ENCODE measurements at places on chromosomes 13 and 19. TPM values are rescaled to one million over a fixed set of nuclear protein-coding genes. Genes with fewer than 3 reads are reported as not detected.

The LCP1 gene
- 11.9 TPM for total RNA-seq

The RCBTB2 gene
- total RNA-seq = 71.0 TPM

The ZNF793 gene
- 10.9 TPM for total RNA-seq

- DNase-seq = no peak
Measured at GRCh38 chr13:114341003-114341777, 26.9 kb downstream of the CHAMP1 start.

DNA sequence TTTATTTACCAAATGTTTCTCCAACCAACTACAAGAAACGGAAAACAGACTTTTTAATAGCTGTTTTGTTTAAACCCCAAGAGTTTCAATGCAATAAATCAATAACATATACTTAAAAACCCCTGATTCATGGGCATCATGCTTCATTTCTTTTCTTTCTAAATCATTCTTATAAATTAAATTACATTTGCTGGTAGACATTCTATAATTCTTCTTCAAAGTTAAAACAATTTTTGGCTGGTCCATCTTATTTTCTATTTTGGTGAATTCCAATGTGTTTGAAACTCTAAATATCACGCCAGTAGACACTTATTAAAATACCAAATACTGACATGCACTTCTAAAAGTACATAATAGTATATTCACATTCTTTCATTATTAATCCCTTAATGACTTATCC is 408.6 kb downstream of the LIG4 start:
- DNase-seq = no peak

DNA sequence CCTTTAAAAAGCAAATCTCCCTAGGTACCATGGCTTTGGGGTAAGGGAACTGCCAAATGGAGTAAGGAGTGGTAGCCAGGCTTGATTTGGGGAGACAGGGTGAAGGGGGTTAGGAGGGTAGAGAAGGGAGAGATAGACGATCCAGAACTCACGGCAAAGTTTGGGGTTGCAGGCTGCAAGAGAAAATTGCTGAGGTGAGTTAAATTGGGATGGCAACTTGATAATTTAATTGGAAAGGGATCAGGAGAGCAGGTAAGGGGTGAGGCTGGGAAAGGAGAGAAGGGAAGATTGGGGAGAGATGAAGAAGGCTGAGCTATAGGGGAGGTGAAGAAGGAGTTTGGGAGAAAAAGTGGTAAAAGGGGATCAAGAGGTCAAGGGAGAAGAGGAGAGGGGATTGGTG is 4.0 kb downstream of the IZUMO2 start:
- DNase-seq = no peak

The NLRP5 gene
- total RNA-seq = not detected

DNA sequence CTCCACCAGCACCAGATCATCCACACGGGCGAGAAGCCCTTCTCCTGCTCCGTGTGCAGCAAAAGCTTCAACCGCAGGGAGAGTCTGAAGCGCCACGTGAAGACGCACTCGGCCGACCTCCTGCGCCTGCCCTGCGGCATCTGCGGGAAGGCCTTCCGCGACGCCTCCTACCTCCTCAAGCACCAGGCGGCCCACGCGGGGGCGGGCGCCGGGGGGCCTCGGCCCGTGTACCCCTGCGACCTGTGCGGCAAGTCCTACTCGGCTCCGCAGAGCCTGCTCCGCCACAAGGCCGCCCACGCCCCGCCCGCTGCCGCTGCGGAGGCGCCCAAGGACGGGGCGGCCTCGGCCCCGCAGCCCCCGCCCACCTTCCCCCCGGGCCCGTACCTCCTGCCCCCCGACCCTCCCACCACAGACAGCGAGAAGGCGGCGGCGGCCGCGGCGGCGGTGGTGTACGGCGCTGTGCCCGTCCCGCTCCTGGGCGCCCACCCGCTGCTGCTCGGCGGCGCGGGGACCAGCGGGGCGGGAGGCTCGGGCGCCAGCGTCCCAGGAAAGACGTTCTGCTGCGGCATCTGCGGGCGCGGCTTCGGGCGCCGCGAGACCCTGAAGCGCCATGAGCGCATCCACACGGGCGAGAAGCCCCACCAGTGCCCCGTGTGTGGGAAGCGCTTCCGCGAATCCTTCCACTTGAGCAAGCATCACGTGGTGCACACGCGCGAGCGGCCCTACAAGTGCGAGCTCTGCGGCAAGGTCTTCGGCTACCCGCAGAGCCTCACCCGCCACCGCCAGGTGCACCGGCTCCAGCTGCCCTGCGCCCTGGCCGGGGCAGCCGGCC is 9.4 kb downstream of the ZNF784 start:
- no peak for DNase-seq

GRCh38 chr13:80802946-80803345 is 462.0 kb upstream of the SPRY2 start:
- no peak for DNase-seq

The SLAIN1 gene
- 7.4 TPM for total RNA-seq

- DNase-seq = no peak
Measured at GRCh38 chr13:30576528-30576927, 41.2 kb upstream of the USPL1 start.

The APOC4 gene
- total RNA-seq = not detected

The GRAMD1A gene
- 156 TPM for total RNA-seq

DNA sequence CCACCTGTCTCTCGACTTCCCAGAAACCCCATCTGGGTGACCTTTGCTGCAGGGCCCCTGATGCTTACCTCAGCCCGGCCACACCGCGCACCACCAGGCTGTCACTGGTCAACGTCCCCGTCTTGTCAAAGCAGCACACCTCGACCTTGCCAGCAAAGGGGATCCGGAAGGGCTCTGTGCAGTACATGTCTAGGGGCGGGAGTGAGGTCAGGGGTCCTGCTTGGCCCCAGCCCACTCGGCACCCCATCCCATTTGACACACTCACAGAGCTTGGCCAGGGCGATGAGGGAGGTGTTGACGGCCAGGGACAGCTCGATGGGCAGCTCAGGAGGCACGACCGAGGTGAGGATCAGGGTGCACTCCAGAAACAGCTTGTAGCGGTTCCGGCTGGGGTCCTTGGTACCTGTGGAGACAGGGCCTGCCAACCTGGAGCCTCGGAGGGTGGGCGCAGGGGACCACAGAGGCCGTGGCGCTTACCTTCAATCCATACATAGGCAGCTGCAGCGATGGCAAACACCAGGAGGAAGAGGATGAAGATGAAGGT is 8.4 kb downstream of the ATP13A1 start:
- DNase-seq = no peak

- DNase-seq = no peak
Measured at GRCh38 chr13:73103238-73103637, 44.4 kb downstream of the KLF5 start.

The ZFP82 gene
- 11.5 TPM for total RNA-seq

The LPAR2 gene
- 35.5 TPM for total RNA-seq

DNA sequence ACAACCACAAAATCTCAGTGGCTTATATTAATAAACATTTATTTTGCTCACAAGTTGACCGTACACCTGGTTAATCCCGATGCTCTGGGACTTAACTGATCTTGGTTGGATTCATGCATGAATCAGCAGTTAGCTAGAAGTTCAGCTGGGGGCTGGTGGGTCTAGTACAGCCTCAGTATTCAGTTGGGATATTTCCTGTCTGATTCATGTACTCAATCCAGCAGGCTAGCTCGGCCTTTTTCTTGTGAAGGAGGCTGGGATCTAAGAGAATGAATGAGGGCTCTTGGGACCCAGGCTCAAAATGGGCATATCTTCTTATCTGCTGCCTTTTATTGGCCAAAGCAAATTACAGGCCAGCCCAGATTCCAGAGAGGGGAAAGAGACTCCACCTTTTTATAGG is 178.8 kb downstream of the KCTD12 start:
- no peak for DNase-seq

DNA sequence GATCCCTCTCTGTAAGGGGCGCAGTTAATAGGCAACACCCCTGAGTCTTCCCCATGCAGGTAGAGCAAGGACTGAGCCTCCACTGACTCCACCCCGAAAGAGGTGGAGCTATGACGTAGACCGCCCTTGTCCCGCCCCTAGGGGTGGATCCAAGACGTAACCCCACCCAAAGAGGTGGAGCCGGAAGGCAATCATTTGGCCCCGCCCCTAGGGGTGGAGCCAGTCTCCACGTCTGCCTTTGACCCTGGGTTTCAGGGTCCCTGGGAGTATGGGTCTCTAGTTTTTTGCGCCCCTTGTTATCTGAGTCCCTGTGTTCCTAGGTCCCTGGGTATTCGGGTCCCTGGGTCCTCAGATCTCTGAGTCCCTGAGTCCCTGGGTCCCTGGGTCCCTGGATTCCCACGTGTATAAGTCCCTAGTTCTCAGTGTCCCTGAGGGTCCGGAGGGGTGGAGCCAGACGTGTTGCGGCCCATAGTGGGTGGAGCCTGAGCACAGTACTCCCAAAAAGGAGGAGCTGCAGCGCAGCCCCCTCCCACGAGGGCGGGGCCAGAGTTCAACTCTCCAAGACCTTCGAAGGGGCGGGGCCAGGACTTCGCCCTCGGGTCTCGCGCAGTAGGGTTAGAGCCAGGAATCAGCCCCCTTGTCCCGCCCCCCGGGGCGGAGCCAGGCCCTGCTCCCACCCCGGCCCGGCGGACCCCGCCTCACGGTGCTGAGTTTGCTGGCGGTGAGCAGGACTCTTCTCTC is 5.3 kb downstream of the DENND1C start:
- DNase-seq = peak; percentile 75

The MYO16 gene
- 1.4 TPM for total RNA-seq

DNA sequence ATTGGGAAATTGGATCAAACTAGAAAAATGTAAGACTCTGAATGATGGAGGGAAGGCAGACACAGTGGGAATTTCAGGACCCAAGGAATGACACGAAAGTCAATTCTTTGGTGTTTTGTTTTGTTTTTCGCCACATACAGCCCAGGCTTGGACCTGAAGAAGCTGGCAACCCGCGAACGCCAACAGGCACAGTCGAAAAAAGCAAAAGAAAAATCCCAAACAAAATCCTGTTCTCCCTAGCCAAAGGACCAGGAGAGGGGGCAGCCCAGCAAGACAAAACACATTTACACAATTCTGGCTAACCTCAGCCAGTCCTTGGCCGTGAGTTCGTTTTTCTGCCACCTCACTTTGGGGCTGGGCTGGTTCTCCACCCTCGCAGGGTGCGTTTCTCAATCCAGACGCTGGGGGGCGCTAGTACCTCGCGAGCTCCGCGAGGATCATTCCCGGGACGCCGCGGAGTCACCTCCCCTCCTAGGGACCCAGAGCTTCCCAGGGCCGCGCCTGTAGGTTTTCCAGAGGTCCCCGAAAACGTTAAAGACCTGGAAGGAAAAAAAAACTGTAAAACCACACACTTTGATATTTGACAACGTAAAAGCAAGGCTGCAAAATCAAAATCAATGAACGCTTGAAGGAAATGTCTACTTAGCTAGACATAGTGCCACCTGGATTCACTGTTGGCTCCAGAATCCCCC is 34.9 kb upstream of the TPM4 start:
- peak; percentile 92 for DNase-seq

GRCh38 chr13:58989556-58989955 is 1174.2 kb downstream of the DIAPH3 start:
- no peak for DNase-seq

DNA sequence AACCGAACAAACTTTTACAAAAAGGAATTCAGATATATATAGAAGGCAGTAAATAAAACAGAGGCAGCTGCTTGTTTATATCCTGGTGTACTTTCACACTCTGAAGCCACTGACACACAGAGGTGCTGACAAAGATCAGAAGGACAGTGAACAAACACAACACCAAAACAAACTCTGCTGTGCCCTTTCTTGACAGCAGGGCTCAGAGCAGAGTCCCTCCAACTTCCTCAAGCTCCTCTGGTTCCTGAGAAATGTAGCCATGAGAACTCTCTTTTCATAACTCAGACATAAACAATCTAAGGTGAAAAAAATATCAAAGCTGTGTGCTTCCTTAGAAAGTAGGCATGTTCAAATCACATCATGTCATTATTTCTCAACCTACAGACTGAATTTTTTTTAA is 1052.8 kb upstream of the SPRY2 start:
- no peak for DNase-seq

DNA sequence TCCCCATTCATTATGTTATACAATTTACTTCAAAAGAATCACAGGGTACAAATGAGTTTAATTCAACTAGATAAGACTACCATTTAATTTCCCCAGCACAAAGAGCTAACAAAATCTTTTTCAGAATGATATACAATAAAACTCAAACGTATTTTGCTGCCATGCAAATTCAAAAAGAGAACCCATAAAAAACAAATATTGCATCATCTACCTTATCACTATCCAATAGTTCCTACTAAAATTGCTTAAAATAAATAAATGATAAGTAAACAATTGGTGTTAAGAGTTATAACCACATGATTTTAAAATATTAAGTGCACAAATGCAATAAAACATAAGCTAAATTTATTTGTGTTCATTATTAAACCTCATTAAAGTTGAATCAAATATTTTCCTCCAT is 919.4 kb downstream of the SLITRK5 start:
- no peak for DNase-seq

The IGFL3 gene
- not detected for total RNA-seq

GRCh38 chr13:113109151-113110047 is 3.8 kb downstream of the F7 start:
- DNase-seq = no peak

- no peak for DNase-seq
Measured at GRCh38 chr13:30577401-30577852, 40.3 kb upstream of the USPL1 start.

DNA sequence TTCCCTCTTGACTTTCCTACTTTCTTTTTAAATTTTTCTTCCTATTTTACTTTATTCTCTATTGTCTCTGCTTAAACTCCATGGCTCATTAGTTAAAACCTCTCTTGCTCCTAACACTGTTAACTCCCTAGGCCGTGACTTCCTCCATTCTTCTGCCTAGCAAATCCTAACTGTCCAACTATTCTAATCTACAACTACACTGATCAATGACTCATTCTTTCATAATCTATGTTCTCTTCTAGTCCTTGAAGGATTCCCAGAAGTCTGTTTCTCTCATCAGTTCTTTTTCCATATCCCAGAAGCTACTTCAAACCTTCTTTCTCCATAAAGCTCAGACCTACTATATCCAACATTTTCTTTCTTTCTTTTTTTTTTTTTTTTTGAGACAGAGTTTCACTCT is 66.9 kb downstream of the MICU2 start:
- DNase-seq = no peak

GRCh38 chr13:40664350-40665125 is 1.9 kb downstream of the FOXO1 start:
- peak; percentile 47 for DNase-seq

The PLVAP gene
- 1,569 TPM for total RNA-seq

- no peak for DNase-seq
Measured at GRCh38 chr13:34419025-34419424, 523.0 kb upstream of the NBEA start.

GRCh38 chr13:49146950-49147355 is 73.2 kb upstream of the MLNR start:
- no peak for DNase-seq

DNA sequence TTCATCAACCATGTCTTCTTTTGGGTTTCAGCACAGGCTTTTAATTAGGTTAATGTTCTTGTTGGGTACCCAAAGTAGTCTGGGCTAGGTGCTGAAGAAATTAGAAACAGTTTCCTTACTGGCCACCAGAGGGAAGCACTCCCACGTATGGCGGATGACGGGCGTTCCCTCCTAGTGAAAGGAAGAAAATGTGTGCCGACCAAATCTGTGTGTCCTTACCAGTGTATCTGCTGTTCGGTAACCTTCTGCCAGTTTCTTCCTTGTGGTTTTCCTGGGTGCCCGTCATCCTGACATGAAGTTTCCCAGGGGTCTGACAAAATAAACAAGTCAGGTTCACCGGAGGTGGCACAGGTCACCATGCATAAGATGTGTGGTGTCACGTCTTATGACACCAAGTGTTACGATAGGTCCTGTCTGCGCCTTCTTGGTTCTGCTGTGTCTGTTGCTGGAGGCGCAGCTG is 6.0 kb upstream of the WDR88 start:
- DNase-seq = peak; percentile 55

The IZUMO4 gene
- total RNA-seq = 8.9 TPM

The SYNE4 gene
- total RNA-seq = 4.5 TPM

GRCh38 chr19:54158812-54159351 is 639 bp downstream of the LENG1 start:
- DNase-seq = no peak
